Stimulated activated CD4-positive, alpha-beta T cell treated with anti-CD3 and anti-CD28 coated beads, Interleukin-12 subunit alpha, Interleukin-12 subunit beta, amount 100 ng/mL, for 4 hours (primary cell): ENCODE measurements at places on chromosomes 5 and 9.

GRCh38 chr9:34409154-34409553 lies 32.5 kb upstream of the MYORG start:
- no peak for DNase-seq

DNA sequence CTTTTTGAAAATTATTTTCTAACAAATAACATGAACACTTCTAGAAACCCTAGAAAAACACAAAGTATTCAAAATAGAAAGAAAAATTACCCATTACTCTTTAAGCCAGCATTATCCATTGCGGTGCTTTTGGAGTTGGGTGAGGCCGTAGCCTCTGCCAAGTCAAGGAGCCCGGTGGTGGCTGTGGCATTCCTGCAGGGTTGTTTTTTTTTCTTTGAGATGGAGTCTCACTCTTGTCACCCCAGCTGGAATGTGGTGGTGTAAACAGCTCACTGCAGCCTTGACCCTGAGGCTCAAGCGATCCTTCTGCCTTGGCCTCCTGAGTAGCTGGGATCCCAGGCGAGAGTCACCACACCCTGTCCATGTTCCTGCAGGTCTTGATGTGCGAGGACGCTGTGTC lies 8.2 kb upstream of the AHRR start:
- no peak for DNase-seq

GRCh38 chr5:25349746-25350145 lies 705.0 kb upstream of the CDH10 start:
- DNase-seq, result no peak

DNA sequence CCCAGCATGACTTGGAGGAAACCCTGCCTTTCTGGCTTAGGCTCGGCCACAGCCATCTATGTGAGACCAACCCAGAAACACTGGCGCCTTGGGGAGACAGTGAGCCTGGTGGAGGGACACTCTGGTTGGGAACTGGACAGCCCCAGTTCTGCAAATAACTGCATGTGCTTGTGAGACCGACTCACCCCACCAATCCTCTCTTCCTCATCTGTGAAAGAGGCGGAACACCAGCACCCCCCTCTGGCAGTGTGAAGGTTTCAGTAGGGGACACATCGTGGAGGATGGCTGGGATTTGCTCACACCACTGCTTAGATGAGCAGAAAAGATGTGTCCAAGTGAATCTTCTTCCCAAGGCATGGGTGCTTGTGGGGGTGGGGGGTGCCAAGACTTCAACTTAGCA lies 43.4 kb upstream of the N4BP3 start:
- no peak for DNase-seq

DNA sequence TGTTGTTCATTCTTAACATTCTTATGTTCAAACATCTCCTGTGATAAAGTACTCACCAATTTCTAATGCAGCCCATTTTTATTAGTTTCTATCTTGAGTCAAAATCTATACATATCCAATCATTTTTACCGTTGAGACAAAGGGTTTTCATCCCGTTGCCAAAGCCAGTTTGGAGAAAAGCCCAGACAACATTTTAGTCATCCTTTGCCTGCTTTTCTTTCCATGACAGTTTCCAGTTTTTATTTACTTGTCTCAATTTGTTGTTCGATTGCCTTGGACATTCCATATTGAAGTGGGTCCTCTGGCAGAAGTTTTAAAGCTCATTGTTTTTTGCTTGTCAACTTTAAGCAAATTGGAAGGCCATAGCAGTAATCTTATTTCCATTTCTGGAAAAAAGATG lies 123.9 kb downstream of the RAB3C start:
- no peak for DNase-seq

- no peak for DNase-seq
Observed at GRCh38 chr9:134406366-134407120, 80.3 kb downstream of the RXRA start.

GRCh38 chr9:98339987-98340800 lies 84.7 kb upstream of the TBC1D2 start:
- DNase-seq, result no peak

- no peak for DNase-seq
Observed at GRCh38 chr9:15116130-15116580, 190.9 kb downstream of the TTC39B start.

- no peak for DNase-seq
Observed at GRCh38 chr5:122229551-122229950, 82.5 kb upstream of the SNCAIP start.

DNA sequence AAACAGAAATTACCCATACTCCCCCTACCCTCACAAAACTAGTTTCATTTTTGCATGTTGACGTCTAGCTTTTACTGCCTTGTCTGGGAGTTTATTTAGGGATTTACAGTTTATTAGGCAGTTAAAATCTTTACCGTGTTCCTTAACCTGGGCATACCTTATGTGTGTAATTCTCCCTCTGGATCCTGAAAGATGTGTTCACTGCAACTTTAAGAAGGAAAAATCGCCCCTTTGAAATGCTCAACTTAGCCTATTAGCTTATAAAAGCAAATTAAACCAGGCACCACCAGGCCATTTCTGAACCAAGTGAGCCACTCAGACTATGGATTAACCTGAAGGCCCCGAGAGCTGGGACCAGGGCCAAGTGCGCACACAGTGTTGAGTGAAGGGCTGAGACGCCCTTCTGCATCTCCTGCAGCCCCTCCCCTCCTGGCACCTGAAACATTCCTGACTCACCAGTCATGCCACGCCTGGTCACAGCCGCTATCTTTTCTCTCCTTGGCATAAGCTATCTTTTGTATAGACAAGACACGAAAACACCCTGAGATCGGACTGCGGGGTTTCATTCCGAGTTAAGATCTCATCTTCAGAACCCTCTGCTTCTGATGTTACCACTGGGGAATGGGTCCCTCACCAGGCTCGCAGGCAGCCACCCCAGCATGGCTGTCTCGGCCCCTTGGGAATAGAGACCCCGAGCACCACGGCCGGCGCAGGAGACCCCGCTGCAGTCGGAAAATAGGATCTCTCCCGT lies 111.9 kb downstream of the ROR2 start:
- DNase-seq, result no peak

- no peak for DNase-seq
Observed at GRCh38 chr9:84254972-84255371, 85.6 kb downstream of the SLC28A3 start.

DNA sequence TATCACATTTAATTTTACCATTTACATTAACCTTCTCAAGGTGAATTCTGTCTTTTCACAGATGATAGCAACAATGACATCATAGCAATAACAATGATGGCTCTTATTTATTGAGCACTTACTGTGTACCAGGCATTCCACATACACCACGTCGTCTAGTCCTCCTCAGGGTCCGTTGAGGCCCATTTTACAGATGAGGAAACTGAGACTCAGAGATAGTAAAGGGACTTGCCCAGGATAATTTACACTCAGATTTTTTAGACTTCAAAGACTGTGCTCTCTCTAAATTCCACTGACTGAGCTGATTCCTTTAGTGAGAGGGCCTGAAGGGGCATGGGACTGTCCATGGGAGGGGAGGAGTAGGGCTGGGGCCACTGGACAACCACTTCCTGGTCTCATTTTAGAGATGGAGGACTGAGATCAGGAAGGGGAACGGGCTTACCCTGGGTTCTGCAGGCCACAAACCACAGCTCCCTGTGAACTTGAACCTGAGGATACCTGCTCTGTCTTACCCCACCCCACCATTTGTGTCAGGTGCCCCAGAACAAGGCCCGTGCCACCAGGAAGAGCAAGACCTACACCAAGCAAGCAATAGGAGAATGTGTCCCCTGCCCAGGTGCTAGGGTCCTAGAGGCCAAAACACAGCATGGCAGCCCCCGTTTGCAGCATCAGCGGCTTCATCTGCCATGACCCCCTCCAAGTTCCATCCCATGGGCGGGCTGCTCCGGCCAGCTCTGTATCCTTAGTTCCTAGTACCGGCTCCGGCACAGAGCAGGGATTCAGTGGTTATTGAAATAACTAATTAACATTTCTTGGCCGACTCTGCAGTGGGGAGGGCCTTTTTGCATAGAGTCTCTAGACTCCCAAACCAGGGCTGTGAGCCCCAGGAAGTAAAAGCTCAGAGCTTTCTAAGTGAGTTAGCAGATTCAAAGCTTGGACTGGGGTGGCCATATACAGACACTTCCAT lies 96.6 kb downstream of the RGS3 start:
- DNase-seq, result no peak

GRCh38 chr5:36820900-36821299 lies 55.7 kb upstream of the NIPBL start:
- no peak for DNase-seq

DNA sequence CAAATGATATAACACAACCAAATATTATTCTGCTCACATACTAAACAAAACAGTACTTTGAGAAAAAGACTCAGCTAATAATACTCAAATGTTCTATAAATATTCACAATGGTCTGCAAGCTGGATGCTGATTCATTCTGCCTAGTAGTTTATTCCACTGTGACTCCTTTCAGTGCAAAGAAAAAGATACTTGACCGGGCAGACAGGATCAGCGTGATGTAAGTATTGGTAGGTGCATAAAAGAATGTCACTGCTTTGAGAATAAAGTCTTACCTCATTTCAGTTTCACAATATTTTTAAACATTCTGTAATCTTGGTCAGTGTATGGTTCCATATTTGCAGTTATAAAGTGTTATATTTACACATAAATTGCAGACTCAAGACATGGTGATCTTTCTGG lies 223.0 kb upstream of the NUDT12 start:
- DNase-seq, result no peak

- no peak for DNase-seq
Observed at GRCh38 chr5:67827541-67827940, 388.0 kb upstream of the PIK3R1 start.

DNA sequence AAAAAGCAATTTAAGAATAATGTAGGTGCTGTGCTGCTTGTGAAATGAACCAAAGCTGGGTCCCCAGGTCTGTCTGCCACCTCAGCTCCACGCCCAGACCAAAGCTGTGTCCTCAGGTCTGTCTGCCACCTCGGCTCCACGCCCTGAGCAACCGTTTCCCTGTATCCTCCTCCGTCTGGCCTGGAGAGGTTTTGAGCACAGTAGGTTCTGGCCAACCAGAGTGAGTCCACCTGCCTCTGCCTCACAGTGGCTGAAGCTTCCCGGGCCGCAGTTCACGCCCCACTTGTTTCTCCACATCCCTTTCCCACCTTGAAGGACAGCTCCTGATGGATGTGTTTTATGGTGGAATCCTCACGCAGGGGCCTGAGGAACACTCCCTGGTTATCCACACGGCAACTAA lies 120.5 kb downstream of the ADAMTS2 start:
- DNase-seq, result no peak

- DNase-seq, result peak; percentile 8
Observed at GRCh38 chr5:52693280-52693679, 94.4 kb upstream of the ITGA1 start.

- no peak for DNase-seq
Observed at GRCh38 chr9:120692901-120693699, 21.2 kb downstream of the MEGF9 start.

DNA sequence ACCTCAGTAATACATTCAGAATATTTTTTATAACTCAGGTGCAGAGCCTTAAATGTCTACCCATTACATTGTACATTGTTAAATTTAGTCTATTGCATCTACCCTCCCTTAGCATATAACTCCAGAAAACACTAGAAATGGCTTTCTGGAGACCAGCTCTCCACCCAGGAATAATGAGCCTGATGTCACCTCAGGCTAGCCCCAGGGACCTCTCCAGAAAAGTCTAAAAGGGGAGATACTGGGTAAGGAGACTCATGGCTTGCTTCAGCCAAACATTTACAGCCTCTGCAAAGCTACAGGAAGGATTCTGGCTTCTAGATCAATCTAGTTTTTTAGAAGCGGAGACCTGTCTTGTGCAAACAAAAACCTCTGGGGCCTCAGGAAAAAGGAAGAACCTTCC lies 13.8 kb upstream of the SUSD1 start:
- no peak for DNase-seq

DNA sequence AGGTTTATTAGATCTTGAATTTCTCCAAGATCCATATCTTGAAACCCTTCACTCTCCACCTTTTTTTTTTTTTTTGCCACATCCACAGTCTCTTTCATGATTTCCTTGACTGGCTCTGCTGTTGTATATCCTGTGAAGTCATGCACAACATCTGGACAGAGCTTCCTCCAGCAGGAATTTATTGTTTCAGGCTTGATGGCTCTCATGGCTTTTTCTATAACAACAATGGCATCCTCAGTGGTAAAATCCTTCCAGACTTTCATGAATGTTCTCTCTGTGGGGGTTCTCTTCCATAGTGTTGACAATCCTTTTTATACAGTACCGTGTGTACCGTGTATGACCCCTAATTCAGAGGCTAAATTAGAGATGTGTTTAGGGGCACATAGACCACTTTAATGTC lies 24.0 kb downstream of the RANBP17 start:
- no peak for DNase-seq

DNA sequence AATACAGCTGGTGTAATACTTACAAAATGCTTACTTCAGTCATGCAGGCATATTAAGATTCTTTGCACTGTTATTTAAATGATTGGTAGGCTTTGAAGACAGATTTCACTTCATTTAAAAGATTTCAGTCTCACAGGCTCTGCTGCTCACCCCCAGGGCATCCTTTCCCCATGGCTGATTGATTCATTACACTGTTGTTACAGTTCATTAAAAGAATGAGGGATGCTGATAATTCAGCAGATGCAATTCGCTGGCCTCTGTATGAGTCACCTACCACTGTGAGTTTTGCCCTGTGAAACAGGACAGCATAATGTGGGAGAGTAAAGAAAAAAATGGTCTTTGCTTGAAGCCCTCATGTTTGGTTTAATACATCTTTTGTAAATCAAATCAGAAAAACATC lies 246.9 kb downstream of the CYLC2 start:
- DNase-seq, result no peak

DNA sequence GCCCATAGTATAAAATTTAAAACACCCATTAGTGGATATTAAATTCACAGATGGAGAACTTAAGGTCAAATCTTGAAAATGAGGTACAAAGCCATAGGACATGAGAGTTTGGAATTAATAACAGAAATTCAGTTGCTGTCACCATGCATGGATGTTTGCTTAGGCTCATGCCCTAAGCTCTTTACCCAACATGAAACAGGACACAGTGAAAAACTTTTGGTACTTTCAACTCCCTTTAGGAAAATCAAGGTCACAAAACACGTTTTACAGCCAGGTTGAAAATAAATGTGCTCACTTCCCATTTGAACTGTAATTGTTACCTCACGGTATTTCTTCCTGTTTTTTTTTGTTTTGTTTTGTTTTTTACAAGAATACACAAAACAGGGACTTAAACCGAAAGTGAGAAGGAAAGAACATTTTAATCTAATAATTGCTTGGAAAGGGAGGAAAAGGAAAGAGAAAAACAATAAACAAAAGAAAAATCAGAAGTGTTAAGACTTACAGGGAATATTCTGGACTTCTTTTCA lies 6.1 kb upstream of the TOPORS start:
- no peak for DNase-seq

- no peak for DNase-seq
Observed at GRCh38 chr5:118326481-118327045, 661.8 kb downstream of the DTWD2 start.

- DNase-seq, result no peak
Observed at GRCh38 chr5:178325679-178326373, 93.2 kb upstream of the PHYKPL start.
